Breast epithelium (tissue), 4 donors: ENCODE measurements at places on chromosomes 12 and 14. TPM values are rescaled to one million over a fixed set of nuclear protein-coding genes. Genes with fewer than 3 reads are reported as not detected.
A peak's percentile ranks its signal among the peaks of the same experiment; 100 is the strongest.

DNA sequence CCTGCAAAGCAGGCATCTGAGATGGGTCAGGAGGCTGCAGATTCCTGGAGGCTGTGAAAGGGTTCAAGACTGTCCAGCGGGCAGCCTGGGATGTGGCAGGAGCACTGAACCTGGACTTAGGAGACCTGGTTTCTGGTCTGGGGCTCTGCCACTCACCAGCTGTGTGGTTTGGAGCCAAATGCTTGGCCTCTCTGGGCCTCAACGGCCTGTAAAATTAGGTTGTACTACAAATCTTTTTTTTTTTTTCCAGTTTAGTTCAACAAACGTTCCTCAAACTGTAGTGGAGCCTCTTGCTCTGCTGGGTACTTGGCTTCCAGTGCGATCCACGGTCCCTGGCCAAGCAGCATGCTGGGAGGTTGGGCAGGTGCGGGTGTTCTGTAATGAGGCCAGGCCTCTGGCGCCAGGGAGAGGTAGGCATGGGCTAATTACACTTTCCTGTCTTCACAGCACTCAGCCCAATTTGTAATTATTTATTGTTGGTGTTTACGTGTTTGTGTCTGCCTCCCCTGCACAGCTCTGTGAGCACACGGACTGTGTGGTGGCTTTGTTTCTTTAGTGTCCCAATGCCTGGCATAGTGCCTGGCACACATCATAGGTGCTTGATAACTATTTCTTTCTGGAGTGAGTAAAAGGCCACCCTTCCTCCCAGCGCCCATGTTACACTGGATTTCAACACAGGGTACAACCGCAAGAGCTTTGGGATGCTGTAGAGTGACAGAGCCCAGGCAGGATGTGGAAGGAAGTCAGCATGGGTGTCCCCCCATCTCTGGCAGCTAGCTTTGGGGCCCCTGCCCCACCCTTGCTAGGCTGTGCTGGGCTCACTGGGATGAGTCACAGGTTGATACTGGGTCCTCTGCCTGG lies 5.8 kb upstream of the KRT80 start:
- DNase-seq, result no peak

DNA sequence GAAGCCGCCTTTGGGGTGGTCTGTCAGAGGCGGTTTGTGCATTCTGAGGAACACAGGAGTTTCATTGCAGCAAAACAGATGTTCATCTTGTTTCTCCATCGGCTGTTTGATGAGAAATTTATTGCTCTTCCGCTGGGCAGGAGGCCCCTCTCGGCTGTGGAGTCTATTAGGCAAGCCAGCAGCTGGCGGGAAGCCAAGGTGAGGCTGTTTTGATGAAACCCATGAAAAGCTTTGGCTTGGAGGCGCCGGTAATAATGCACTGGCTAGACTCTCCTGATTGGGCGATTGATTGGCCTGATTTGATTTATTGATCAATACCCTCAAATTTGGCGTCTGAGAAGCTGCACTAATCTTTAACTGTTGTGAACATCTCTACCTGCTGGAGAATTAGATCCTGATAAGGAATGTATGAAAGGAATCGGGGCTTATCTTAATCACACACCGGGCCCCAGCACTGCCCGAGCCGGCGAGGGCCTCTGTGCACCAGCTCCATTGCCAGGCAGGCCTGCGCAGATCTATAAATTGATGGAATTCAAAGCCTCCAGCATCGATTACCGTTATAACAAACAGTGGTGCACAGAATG lies 187.7 kb downstream of the PHETA1 start:
- DNase-seq, result peak; percentile 17

DNA sequence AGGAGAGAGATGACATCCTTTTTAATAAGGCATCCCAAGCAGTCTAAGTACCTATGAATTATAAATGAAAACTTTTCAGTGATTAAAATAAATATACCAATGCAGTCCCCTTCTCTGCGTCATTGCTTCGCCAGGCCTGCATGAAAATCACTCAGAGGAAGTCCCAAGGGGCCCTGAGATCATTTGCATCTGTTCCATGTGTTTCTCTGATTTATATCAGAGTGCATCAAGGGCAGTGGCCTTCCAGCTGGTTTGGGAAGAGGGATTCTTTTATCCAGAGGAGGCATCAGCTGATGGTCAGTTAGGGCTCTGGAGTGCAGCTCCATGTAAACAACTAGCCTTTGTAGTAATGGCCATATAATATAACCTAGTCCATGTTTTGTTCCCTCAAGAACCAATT lies 210.1 kb downstream of the RGS6 start:
- no peak for DNase-seq

DNA sequence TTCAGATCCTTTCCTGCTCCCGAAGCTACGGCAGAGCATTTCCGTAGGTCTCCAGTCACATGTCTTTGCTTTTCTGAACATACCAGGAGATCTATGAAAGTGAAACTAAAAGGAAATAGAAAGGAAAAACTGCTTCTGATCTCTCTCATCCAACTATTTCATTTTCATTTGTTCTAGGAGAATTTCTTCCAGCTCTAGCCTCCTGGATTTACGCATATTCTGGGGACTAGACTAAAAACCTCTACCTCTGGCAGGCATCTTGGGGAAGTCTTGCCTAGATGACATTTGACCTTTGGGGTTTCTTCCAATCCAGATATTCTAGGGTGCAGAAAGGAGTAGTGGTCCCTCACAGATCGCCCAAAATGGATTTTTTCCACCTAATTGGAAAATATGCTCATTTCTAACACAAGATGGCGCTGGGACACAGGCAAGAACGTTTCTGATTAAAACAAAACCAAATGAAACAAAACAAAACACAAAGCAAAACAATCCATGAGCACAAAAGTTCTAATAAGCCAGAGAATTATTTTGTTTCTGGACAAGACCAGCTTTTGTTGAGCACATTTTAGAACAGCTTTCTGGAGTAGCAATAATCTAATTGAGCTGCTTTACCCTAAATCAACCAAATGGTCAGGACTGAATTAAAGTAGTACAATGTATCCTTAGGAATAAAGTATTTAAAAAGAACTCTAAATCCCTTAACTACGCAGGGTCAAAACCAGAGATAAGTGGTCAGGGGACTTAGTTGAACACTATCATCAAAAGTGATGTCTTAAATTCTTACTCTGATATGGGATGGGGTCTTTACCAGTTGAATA lies 12.3 kb upstream of the PARP11 start:
- DNase-seq, result no peak

BICDL1 gene
- total RNA-seq, result 5.6 TPM

CIROP gene
- total RNA-seq, result not detected

DTX3 gene
- total RNA-seq, result 35.1 TPM

LMNTD1 gene
- not detected for total RNA-seq

LYZ gene
- total RNA-seq, result 13.4 TPM

ACOT6 gene
- total RNA-seq, result 0.16 TPM
